ENCODE measurements at places on chromosomes 5 and 9. TPM values are rescaled to one million over a fixed set of nuclear protein-coding genes. Genes with fewer than 3 reads are reported as not detected.

SPARC gene
- 517 TPM for total RNA-seq

TAF11L8 gene
- total RNA-seq, result not detected

MVB12B gene
- 12.7 TPM for total RNA-seq

ACTBL2 gene
- total RNA-seq, result not detected

CDC23 gene
- 16.0 TPM for total RNA-seq

SLC34A1 gene
- total RNA-seq, result not detected

CA9 gene
- total RNA-seq, result 0.30 TPM

SMIM33 gene
- not detected for total RNA-seq

TRIM41 gene
- 20.9 TPM for total RNA-seq

TMOD1 gene
- total RNA-seq, result 192 TPM

FOXD4 gene
- not detected for total RNA-seq

CDC20B gene
- total RNA-seq, result not detected

GCNT1 gene
- total RNA-seq, result 3.2 TPM

SLC6A19 gene
- not detected for total RNA-seq

BSPRY gene
- 0.35 TPM for total RNA-seq

TRIO gene
- 56.9 TPM for total RNA-seq

GRAMD2B gene
- total RNA-seq, result 29.3 TPM

RAB3C gene
- total RNA-seq, result 0.92 TPM

PDE4D gene
- 36.7 TPM for total RNA-seq

KIF4B gene
- total RNA-seq, result not detected

F12 gene
- not detected for total RNA-seq

GRCh38 chr5:31990081-31990650 is 184.0 kb downstream of the GOLPH3 start:
- no peak for DNase-seq

- no peak for DNase-seq
Observed at GRCh38 chr5:18802336-18802735, 1168.1 kb downstream of the TAF11L14 start.

GRCh38 chr5:2096887-2097505 is 214.3 kb upstream of the IRX4 start:
- DNase-seq, result no peak

GRCh38 chr9:114706711-114707110 is 24.7 kb upstream of the TEX48 start:
- no peak for DNase-seq

GRCh38 chr9:98086461-98086860 is 29.9 kb downstream of the NANS start:
- no peak for DNase-seq

- DNase-seq, result no peak
Observed at GRCh38 chr5:123582550-123583285, 70.7 kb downstream of the CSNK1G3 start.

GRCh38 chr9:73152953-73153352 is 1.3 kb downstream of the ANXA1 start:
- no peak for DNase-seq

DNA sequence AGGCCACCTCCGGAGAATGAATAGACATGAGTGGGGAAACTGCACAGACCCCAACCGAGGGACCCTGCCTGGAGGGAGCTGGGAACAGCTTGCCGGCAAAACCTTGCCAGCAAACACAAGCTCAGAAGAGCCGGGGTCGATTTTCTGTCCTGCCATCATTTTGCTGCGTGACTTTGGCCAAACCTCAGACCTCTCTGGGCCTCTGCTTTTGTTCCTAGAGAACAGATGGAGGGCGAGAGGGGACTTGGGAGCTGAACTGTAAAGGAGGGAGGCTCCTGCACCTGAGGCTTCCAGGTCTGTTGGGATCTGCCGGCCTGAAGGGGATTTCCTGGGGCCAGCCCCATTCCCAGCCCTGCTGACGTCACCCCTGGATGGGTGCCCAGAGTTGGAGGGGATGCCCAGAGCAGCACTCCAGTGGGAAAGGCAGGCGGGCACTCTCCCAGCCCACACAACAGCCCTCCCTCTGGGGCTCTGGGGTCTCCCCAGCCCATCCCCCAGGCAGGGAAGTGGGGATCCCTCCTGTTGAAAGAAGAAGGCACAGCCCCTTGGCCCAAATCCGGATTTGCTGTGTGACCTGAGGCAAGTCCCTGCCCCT is 40.4 kb upstream of the SYNPO start:
- DNase-seq, result peak; percentile 90

- DNase-seq, result no peak
Observed at GRCh38 chr5:91345461-91345860, 37.7 kb downstream of the ARRDC3 start.

DNA sequence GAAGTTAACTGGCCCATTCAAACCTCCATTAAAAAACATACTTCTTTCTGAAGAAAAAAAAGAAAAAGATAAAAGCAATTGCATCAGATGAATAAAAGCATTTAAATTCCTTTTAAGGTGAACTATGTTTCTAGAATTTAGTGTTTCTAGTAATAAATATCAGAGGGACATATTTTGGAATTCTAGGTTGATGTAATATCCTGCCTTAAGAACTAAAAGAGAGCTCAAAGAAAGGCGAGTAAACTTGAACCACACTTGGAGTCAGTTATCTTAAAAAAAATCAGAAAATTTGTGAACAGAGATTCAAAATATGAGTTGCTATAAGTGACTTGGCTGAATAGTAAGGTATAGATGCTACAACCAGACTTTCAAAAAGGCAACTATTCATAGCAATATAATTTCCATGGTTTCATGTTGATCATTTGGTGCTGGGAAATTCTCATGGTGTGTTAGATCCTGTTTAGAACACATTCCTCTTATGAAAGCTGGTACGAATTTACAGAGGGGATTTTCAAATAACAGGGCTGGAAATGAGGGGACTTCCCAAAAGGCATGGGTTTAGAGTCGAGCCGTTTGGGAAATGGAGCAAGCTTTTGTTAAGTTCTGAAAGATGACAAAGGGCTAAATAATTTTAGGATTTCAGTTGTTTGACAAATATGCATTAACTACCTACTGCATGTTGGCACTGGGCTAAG is 37.6 kb upstream of the RAI14 start:
- DNase-seq, result no peak

DNA sequence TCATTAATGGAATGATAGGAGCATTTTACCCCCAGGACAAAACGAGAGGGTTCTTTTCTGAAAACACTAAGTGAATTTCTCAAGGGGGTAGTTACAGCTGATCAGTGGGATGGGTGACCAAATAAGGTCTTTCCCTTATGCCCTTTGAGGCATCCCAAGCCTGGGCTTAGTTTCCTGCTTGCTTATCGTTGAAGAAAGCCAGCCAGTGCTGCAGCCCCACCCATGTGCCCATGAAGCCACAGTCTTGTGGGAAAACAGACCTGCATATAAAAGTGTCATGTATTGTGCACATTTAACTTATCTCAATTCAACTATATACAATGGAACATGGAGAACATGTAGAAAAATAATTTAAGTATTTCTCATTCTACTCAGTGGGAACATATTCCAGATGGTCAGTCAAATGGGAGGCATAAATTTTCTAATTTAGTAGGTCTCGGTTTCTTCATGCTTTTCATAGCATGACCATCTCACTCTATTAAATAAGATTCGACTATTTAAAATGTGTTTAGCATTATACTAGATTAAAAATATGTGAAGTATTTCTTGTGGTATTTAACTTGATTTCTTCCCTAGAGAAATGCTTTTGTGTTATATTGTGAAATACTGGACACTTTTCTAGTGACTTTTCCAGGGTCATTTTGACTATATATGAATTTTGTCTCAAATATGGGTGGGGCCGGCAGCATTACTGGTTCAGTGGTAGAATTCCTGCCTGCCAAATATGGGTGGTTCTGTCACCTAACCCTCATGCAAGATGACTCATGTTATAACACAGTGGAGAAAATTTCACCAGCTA is 189.7 kb upstream of the SGCD start:
- DNase-seq, result no peak

GRCh38 chr9:14530366-14530765 is 162.9 kb downstream of the ZDHHC21 start:
- DNase-seq, result no peak

DNA sequence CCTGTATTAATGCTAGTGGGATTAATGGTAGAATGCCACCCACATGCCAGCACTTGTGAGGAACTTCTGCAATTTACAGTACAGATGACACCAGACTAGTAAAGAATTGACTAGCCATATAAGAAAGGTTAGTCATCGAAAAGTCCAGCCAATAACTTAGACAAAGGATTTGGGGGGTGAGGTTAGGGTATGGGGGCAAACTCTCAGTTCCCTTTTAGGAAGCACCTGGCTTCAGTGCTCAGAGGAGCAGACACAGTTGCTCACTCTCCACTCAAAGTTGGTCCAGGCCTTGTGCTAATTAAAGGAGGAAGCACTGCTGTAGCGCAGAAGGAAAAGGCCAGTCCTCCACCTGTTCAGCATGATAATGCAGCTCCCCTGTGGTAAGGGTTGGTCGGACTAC is 25.2 kb downstream of the TGFBR1 start:
- no peak for DNase-seq

DNA sequence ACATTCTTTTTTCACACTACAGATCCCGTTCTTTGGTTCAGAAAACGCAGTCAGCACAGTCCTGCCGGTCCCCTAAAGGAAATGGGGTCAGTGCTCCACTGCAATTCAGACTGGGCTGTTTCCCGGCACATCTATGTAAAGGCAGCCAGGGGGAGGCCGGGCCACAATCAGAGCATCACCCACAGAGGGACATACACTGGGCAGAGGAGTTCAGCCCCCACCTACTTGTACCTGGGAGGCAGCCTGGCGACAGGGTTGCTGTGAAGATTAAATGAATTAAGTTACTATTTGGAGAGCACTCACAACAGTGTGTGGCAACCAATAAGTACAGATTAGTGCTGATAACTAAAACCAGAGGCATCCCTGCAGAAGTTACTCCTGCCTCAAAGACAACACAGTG is 4.5 kb downstream of the PTPN3 start:
- no peak for DNase-seq

DNA sequence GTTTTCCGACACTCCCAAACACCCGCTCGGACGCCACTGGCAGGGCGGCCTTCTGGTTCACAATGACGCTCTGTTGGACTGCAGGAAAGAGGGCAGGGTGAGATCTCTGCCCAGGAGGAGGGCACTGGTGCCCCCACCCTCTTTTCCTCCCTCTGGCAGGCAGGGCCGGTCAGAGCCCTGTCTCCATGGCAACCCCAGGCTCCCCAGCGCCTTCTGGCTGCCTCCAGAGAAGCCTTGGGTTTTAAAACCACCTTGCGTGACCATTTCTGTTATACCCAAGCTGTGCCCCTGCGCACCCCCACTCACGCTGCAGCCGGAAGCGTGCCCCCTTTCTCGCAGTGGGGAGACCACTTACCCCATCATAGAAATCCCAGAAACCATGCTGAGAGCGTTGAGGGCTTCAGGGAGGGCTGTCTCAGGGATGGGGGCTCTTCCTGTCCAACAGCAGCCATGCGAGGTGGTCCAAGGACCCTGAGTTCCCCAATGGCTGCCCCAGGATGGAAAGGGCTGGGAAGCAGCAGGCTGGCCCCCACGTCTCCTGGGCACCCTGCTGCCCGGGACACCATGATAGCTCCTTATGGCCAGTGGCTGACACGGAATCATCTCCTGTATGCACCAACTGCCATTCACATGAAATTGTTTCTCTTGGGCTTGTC is 7.3 kb downstream of the C9orf50 start:
- no peak for DNase-seq

GRCh38 chr5:149126906-149127305 is 14.4 kb upstream of the ABLIM3 start:
- no peak for DNase-seq

DNA sequence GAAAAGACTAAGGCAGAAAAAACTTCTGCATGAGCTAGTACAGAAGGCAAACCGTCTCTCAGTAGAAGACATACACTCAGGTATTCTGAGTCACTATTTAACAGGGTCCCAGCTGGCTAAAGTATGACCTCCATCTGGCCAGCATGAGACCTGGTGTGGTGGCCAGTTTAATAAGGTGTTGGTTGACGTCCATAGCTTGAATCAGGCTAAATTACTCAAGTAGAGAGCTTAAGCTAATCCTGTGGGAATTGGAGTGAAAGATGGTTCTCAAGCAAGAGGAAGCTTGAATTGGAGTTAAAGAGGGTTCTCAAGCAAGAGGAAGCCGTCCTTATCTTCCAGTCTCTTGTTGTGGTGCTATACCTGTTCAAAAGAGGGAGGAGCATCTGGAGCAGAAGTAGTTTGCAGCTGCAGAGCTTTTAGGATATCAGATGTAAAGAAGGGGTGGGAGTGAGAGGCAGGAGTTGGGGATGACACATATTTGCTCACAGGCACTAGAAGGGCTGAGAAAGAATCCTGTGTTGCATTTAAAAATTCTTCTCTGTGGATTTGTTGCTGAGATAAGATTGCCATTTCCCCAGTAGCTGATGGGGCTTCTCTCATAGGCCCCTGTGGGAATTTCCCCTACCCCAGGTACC is 136.1 kb upstream of the RUSC2 start:
- no peak for DNase-seq

- DNase-seq, result no peak
Observed at GRCh38 chr5:117679046-117679445, 1104.4 kb upstream of the SEMA6A start.

- DNase-seq, result no peak
Observed at GRCh38 chr5:129003232-129003631, 37.9 kb downstream of the SLC27A6 start.

- DNase-seq, result peak; percentile 43
Observed at GRCh38 chr9:135216791-135217441, 129.4 kb downstream of the OLFM1 start.

DNA sequence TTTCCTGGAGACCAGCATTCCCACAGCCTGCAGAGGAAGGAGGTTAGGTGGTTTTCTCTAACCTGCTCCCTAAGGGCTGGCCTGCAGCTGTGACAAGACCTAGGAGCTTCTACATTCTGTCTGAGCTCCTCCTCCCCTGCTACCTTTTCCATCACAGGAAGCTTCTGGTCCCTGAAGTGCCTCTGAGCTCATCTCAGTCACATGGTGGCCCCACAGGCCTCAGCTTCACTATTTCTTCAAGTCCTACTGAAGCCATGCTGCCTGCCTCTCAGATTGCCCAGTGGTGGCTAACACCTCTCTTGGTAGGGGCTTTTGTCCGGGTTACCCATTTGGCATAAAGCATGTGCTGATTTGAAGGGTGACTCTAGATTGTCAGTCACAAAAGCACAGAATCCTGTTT is 259.4 kb downstream of the CRB2 start:
- no peak for DNase-seq

GRCh38 chr9:16521868-16522411 is 348.5 kb downstream of the BNC2 start:
- no peak for DNase-seq

- no peak for DNase-seq
Observed at GRCh38 chr9:21429191-21429590, 11.0 kb upstream of the IFNA1 start.

DNA sequence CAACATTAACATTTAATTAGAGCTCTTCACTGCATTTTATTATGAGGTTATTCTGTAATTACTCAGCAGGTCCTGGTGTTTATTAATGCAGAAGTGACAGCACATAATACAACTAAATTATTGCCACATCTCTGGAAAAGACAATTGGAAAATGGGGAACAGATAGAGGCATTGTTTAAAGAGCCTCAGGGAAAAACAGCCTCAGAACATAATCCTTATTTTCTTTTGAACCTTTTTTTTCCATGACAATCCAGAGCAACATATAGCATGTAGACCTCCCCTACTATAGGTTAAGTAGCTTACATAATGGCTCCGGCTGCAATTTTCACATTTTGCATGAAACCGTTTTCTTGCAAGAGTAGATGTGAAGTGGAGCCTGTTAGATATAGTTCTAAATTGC is 87.2 kb downstream of the RMI1 start:
- DNase-seq, result no peak

All from Right ventricle myocardium inferior (tissue), 1 donor.